DMS79 treated with DMSO at 0.1 percent for 48 hours (cell line): ENCODE measurements at places on chromosomes 2 and 18.

- DNase-seq: no peak
Observed at GRCh38 chr18:77144046-77144445, 11.5 kb upstream of the MBP start.

- peak; percentile 23 for DNase-seq
Observed at GRCh38 chr2:85445316-85446295, 27.1 kb downstream of the SH2D6 start.

DNA sequence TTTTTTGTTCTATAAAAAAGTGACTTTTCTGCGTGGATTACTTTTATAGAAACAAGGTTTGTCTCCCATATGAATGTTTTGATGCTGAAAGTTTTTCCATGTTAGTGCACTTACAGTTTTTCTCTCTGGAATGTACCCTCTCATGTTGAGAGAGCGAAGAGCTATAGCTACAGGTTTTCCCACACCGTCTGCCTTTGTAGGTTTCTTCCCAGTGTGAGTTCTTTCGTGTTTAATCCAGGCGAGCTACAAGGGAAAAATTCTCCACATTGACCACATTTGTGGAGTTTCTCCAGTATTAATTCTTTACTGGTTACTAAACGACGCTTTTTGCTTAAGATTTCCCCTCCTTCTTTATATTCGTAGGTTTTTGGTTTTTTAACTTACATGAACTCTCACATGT, 85.1 kb downstream of the ACSL3 start:
- no peak for DNase-seq

DNA sequence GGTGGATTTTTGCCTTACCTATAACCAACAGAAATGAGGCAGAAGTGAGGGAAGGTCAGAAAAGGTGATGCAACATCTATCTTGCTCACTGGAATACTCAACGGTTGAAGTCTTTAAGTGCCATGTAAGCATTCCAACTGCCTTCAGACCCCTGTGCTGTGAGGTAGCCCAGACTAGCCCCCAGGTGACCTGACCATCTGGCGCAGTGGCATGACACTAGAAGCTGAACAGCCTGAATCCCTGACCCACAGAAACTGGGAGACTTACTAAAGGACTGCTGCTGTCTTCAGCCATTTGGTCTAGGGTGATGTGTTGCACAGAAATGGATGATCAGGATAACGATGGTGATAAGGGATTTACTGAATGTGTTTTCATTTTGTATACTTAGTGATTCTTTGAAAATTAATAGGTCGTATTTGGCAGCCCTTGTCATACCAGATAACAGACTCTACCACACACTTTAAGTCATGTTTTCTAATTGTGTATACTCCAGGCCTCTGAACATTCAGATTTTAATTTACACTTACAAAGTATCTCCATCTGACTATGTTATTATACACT, 161.5 kb downstream of the STK39 start:
- DNase-seq: no peak
